ENCODE measurements at places on chromosomes 2 and 18.

DNA sequence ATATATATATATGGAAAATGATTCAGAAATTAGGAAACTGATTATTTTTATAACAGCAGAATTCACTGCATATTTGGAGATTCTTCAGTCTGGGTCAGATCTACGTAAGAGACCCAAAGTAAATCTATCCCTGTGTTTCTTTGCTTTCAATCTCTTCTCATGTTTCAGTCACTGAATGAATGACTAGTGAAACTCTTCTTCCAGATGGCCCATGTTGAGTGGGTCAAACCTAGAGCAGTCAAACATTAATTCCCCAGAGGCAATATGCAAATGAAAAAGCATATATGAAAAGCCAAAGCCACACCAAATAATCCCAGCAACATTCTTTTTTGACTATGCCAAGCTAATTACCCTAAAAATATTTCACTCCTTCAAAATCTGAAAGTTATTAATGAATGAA lies 317.3 kb downstream of the RBM43 start:
- DNase-seq = no peak

DNA sequence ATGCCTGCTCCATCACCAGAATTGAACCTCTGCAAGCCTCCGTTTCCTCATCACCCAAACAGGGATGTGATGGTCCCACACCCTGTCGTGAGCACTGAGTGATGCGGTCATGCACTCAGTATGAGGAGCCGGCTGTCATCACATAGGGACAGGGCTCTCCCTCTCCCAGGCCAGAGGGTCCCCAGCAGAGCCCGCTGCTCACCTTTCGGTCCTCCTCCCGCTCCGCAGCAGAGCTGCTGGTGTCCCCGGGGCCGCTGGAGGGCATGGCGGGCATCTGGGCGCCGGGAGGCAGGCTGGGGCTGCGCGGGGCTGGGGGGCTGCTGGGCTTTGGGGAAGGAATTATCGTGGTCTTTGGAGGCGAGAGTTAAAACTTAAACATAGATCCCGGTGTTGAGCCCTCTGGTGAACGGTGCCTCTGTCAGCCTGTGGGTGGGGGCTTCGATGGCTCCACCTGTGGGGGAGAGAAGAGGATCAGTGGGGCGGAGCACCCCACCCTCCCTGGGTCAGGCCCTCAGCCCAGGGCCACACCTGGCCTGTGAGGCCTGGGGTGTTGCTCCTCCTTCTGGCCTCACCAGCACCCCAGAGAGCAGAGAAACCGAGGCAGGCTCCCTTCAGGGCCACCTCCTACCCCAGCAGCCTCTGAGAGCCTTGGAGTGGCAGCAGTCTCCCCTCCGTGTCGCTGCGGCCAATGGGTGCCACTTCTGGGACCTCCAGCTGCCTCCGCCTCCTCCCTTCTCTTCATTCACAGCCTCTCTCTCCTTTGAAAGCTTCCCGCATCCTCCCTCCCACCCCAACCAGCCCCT lies 27.8 kb downstream of the DNMT3A start:
- no peak for DNase-seq

GRCh38 chr2:187684174-187684573 lies 129.9 kb upstream of the TFPI start:
- no peak for DNase-seq

DNA sequence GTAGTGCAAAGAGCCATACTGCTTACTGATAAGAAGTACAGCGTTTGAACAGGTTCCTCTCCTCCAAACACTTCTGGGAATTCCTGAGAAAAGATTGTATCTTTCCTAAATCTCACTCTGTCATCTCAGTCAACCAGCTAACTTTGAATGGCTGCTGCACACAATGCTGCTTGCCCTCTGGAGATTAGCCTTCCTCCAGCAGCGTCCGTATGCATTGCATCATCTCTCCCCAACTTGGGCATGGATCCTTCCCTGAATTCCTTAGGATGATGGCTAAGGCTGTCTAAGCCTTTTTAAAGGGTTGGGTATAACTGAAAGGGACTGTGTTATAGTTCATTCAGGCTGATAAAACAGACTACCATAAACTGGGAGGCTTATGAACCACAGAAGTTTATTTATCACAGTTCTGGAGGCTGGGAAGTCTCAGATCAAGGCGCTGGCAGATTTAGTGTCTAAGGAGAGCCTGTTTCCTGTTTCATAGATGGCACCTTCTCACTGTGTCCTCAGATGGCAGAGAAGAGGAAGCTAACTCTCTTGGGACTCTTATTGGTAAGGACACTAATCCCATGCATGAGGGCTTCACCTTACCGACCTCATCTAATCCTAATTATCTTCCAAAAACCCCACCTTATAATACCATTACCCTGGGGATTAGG lies 105.3 kb downstream of the PAX3 start:
- DNase-seq = no peak

GRCh38 chr2:127485051-127485693 lies 41.1 kb downstream of the IWS1 start:
- DNase-seq = no peak

- no peak for DNase-seq
Measured at GRCh38 chr18:78480262-78481054, 499.2 kb upstream of the SALL3 start.

- DNase-seq = no peak
Measured at GRCh38 chr2:155062250-155062921, 363.9 kb downstream of the KCNJ3 start.

DNA sequence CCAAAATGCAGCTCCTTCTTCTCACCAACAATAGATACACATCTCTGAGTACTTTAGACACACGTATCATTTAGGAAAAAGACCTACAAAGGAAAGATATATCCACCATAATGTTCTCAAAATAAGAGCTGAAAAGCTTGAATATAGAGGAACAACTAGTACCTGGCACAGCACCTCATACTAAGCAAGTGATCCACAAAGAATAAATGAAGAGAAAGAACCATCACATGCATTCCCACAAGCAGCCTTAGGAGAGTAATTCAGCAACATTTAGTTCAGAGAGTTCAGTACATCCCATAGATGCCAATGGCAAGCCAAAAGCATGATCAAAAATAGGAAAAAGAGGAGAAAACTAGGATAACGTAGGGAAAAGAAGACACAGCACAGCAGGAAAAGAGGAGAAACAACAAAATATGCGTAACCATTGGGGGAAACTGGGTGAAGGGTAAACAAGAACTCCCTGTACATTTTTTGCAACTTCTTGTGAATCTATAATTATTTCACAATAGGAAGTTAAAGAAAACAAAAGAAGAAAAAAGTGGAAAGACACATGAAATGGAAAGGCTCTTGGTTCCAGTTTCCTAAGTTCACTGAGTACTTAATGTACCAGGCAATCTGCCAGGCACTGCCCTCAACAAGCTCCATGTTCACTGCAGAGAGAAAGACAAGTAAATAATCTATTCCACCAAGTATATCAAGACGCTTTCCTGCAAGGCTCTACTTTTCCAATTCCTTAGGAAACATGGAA lies 22.3 kb downstream of the CLASP1 start:
- no peak for DNase-seq
